ENCODE measurements at places on chromosomes 2 and 18.

DNA sequence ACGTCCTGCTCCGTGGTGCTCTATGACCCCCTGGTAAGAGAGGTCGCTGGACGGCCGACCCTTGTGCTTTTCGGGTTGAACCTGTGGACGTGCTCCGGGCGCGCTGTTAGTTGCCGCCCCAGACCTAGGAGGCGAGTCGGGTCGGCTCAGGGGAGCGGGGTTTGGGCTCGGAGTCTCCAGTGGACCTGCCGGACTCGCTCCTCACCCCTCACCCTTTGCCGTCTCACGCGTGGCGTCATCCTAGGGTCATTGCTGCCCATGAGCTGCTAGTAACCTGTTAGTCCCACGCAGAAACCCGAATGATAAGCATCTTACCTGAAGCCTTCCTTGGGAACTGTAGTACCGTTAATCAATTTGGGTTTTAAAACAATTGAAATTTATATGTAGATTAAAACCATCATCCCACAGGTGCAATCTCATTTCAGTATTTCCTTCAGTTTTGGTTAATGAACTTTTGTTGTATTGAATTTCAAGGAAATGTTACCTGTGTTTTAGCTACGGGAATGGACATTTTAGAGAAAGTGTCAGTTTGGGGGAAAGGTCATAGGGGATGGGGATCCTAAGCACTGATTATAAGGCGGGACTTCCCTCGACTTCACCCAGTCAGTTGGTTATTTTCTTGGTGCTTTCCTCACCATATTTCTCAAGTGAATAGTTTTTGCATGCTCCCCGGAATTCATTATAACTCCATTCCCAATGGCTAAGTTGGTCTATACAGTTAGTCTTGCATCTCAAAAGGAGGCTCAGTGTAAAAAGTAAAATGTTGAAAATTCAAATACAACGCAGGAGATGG lies 536 bp downstream of the ELP2 start:
- no peak for DNase-seq

- DNase-seq, result no peak
These were observed 157.8 kb downstream of the BABAM2 start for GRCh38 chr2:28048341-28048740.

- DNase-seq, result no peak
These were observed 610.4 kb downstream of the ERBB4 start for GRCh38 chr2:211928201-211928600.

GRCh38 chr2:160584972-160585494 lies 91.4 kb upstream of the RBMS1 start:
- no peak for DNase-seq
